ENCODE measurements at places on chromosomes 7 and 10.

GRCh38 chr10:103637927-103638557 is 144.5 kb downstream of the NEURL1 start:
- DNase-seq, result no peak

- DNase-seq, result no peak
Observed at GRCh38 chr7:134708692-134709091, 62.0 kb downstream of the BPGM start.

DNA sequence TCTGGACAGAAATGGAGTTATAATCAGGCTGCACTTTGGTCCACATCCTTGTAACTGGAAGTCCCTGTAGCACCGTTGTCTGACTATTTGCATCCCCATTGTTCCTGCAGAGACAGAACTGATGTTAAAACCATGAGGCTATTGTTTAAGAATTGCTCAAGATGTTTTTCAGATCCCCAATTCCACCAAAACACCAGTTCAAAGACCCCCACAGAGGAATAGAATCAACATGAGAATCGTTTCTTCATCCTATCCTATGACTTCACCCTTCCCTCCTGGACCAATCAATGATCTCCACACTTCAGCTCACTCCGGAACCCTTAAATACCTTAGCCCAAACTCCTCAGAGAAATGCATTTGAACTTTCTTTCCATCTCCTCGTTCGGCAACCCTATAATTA is 57.1 kb upstream of the GRID1 start:
- no peak for DNase-seq

- no peak for DNase-seq
Observed at GRCh38 chr7:47308808-47309207, 273.1 kb downstream of the TNS3 start.

DNA sequence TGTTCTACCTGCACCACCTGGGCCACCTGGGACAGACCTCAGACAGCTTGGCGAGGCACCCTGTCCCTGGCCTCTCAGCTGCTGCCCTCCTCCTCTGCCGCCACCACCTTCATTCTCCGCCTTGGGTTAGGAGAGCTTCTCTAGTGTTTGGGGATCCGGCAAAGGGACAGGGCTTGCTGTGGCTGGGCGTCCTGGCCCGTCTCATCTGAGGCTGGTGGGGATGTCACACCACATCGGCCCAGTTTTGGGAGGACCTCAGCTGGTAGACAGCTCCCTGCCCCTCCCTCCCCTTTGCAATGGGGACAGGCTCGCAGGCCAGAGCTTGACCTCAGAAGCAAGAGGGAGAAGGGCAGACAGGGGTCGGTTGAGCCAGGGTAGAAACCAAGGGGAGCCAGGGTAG is 26.4 kb downstream of the SPOCK2 start:
- no peak for DNase-seq

DNA sequence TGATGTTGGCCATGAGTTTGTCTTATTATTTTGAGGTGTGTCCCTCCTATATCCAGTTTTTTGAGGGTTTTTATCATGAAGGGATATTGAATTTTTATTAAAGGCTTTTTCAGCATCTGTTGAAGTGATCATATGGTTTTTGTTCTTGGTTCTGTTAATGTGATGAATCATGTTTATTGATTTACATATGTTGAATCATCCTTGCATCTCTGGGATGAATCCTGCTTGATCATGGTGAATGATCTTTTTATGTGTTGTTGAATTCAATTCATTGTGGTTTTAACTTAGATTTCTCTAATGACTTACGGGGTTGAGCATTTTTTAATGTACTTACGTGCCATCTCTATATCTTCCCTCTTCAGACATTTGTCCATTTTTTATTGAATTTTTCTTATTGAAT is 22.9 kb downstream of the DLD start:
- no peak for DNase-seq

DNA sequence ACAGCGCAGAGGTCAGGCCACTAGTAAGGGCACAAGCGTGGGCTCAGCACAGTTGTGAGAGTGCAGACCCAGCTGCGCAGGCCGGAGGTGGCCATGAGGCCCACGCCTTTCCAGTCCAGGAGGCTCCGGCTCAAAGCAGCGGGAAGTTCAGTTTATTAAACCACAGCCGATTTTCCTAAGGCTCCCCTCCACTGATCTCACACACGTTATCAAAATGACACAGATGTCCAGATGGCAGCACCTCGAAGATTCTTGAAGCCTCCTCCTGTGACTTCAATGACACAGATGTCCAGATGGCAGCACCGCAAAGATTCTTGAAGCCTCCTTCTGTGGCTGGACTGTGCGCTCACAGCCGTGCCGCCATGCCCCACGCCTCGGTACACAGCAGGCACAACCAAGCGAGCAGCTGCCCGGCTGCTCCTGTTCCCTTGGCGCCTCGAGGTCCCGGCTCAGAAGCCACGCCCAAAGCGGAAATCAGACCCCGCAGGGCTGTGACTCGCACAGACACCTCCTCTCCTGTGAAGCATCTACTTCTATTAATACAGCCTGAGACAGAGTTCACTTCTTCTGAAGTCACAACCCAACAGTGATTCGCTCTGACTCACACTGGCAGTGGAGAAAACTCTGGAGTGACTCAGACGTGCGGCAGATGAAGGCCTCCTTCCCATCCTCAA is 122.7 kb downstream of the MAD1L1 start:
- no peak for DNase-seq
